ENCODE measurements at places on chromosomes 3 and 15. TPM values are rescaled to one million over a fixed set of nuclear protein-coding genes. Genes with fewer than 3 reads are reported as not detected.

DNA sequence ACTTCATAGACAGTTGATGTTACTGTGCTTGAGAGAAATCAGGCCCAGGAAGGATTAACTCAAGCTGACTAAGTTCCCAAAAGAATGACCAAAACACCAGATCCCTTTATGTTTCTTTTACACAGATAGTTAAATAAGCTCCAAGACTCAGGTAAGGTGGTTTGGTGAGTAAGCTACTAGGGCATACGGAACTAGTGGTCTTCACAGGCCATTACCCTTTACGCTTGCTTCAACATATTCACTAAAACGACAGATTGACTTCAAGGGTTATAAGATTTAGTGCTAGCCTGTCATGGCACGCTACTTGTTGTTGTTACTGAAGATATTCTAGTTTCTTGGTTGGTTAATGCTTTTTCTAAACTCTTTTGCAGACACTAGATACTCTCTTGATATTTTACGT, 369.3 kb downstream of the LPP start:
- DNase-seq: no peak

DNA sequence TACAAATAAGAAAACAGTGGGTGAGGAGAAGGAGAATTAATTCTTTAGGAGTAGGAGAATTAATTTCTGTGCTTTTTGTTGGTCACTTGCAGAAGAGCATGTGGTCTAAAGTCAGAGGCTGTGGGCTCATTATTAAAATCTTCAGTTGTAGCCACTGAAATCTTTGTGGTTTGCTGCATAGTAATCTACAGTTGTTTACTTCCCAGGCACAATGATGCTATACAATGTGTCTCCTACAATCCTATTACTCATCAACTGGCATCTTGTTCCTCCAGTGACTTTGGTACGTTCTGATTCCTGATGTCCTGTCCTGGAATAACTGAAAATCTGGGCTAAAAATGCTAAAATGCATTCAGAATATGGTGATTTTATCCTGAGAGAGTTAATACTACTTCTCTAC, 21.0 kb downstream of the IFT122 start:
- no peak for DNase-seq

Gene TTC21A
- polyA plus RNA-seq: 15.6 TPM

Gene MST1R
- polyA plus RNA-seq: 9.1 TPM

Gene IL16
- 13.2 TPM for polyA plus RNA-seq

Data from right lung (tissue), 10 donors.